ENCODE measurements at places on chromosomes 2 and 18. TPM values are rescaled to one million over a fixed set of nuclear protein-coding genes. Genes with fewer than 3 reads are reported as not detected.

The CREG2 gene
- 1.8 TPM for total RNA-seq

The ST6GAL2 gene
- total RNA-seq, result 1.4 TPM

The GALM gene
- 12.7 TPM for total RNA-seq

The SPC25 gene
- 0.47 TPM for total RNA-seq

The NPHP1 gene
- 10.2 TPM for total RNA-seq

The MC5R gene
- total RNA-seq, result not detected

The ZFAND2B gene
- total RNA-seq, result 28.7 TPM

The MARCO gene
- total RNA-seq, result 4.8 TPM

The GRHL1 gene
- total RNA-seq, result 61.6 TPM

The PDE6D gene
- 18.5 TPM for total RNA-seq

The ZNF24 gene
- 53.2 TPM for total RNA-seq

The MBD1 gene
- 91.7 TPM for total RNA-seq

The SFXN5 gene
- 28.6 TPM for total RNA-seq

The OTOS gene
- not detected for total RNA-seq

The BMP10 gene
- not detected for total RNA-seq

The NPAS2 gene
- total RNA-seq, result 102 TPM

The ABCG8 gene
- not detected for total RNA-seq

The ABHD1 gene
- total RNA-seq, result 0.78 TPM

The RPL31 gene
- 1,638 TPM for total RNA-seq

The STAT4 gene
- 5.3 TPM for total RNA-seq

The DOCK10 gene
- total RNA-seq, result 9.6 TPM

The C2orf78 gene
- not detected for total RNA-seq

The RMC1 gene
- 27.5 TPM for total RNA-seq

The EHBP1 gene
- total RNA-seq, result 62.2 TPM

The SIX2 gene
- total RNA-seq, result 1.2 TPM
